ENCODE measurements at places on chromosomes 11 and 22. TPM values are rescaled to one million over a fixed set of nuclear protein-coding genes. Genes with fewer than 3 reads are reported as not detected.

DNA sequence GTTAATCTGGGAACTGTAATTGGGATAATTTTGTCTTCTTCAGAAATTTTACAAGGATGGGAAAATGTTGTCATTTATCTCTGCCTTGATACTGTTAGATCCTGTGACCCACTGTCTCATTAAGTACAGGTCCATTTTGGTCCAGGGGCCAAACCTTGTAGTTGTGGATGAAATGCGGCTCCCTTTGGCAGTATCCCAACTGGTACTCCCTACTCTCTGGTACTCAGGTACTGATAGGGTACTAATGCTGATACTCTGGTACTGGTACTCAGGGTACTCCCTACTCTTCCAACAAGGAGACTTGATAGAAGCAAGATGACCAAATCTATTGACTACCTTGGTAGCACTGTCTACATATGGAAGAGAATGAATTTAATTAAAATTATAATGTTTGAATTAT, 97.9 kb downstream of the GRAMD1B start:
- peaks cover 13% of the 10 kb centered on the region for H3K27me3 ChIP-seq
- no peaks in the 10 kb centered on the region for H3K4me1 ChIP-seq
- DNase-seq: no peak
- no peaks in the 10 kb centered on the region for H3K36me3 ChIP-seq
- H3K4me3 ChIP-seq: no peak overlapping the region

DNA sequence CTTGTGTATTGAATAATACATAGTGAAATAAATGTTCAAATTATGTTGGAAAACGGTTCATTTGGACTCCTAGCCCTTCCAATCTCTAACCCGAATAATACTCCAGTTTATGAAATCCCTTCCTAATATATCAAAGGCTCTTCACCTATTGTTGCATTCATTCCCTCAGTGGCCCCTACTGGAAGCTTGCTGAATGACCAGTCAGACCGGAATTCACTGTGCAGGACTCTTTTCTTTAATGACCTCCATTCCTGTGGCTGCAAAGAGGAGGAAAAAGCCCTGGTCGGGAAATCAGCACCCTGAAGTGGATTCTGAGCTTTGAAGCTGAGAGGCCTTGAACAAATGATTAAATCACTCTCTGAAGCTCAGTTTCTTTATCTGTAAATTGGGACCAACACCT, 19.1 kb upstream of the RCN1 start:
- H3K27me3 ChIP-seq: peaks cover 10% of the 10 kb centered on the region
- DNase-seq: no peak
- H3K27ac ChIP-seq: no peak overlapping the region
- no peaks in the 10 kb centered on the region for H3K4me1 ChIP-seq
- no peaks in the 10 kb centered on the region for H3K36me3 ChIP-seq

SLN gene
- total RNA-seq: not detected

- H3K4me1 ChIP-seq: no peaks in the 10 kb centered on the region
- H3K27me3 ChIP-seq: no peaks in the 10 kb centered on the region
- no peak for DNase-seq
- H3K4me3 ChIP-seq: no peak overlapping the region
- H3K27ac ChIP-seq: no peak overlapping the region
Measured at GRCh38 chr22:33851240-33851639, 69.0 kb downstream of the LARGE1 start.

BIRC3 gene
- 0.58 TPM for total RNA-seq

TENM4 gene
- 0.92 TPM for total RNA-seq

All from K562 (cell line).